ENCODE measurements at places on chromosomes 7 and 10.

GRCh38 chr10:75959912-75960311 is 528.5 kb downstream of the LRMDA start:
- no peak for DNase-seq

DNA sequence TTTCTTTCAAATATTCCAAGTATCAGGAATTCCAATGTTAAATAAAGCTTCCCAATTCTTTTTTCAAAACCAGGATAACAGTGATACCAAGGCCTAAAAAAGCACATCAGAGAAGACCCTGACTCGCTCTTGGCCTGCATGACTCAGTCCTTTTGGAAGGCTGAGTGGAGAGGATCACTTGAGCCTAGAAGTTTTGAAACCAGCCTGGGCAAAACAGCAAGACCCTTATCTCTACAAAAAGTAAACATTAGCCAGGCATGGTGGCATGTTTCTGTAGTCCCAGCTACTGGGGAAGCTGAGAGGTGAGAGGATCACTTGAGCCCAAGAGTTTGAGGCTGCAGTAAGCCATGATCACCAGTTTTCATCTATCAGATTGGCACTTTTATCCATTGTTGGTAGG is 18.7 kb downstream of the NFE2L3 start:
- no peak for DNase-seq

- DNase-seq, result no peak
These were observed 136.5 kb downstream of the SFMBT2 start for GRCh38 chr10:7274293-7274692.

GRCh38 chr10:100980311-100980710 is 7.0 kb downstream of the MRPL43 start:
- DNase-seq, result no peak

DNA sequence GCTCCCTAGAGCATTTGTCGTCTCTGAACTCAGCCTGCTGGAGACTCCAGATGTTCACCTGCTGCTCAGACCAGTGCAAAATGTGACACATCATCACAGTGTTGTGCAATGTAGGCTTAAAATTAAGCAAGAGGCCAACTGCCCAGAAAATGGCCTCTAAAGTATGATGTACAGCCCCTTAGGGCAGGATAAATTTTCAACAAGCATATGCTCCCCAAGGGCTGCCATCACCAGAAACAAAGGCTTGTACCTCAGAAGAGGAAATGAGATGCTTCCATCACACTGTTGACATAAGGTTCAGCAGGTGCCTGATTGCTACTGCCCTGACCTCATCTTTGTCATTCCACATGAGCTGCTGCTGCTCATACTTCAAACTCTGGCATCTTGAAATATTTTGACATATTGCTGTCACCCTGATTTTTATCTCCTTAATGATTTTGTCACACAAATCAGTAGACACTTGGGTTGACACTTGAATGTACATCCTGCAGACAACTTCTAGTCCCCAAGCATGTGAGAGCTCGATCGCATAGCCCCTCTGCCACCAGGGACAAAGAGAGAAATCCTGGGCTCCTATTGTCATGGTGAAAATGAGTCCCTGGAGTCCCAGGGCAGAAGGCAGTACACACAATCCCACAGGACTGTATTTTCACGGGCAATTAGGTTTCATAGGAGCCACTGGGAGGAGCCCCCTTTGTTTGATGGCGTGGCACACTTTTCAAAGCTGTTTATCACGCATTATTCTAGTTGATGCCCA is 219.7 kb upstream of the STK17A start:
- DNase-seq, result no peak

DNA sequence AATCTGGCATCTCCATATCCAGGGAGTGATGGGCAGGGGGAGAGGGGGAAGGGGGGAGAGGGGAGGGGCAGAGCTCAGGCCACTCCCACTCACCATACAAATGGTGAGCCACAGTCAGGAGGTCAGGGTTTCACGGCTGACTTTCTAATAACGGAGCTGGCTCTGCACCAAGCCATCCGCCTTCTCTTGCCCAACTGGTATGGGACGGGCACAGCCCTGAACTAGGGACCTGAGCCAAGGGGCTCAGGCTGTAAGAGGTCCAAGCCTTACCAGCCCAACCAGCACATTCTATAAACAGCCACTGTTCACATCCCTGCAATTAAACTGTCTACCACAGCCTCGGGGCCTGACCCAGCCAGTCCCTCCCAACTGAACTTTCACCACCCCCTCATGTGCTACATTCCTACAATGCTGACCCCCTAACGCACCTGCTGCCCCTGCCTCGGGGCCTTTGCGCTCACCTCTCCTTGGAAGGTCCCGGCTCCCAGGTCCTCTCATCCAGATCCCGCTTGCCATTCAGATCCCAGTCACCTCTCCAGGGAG is 32.5 kb downstream of the RGS10 start:
- DNase-seq, result no peak

DNA sequence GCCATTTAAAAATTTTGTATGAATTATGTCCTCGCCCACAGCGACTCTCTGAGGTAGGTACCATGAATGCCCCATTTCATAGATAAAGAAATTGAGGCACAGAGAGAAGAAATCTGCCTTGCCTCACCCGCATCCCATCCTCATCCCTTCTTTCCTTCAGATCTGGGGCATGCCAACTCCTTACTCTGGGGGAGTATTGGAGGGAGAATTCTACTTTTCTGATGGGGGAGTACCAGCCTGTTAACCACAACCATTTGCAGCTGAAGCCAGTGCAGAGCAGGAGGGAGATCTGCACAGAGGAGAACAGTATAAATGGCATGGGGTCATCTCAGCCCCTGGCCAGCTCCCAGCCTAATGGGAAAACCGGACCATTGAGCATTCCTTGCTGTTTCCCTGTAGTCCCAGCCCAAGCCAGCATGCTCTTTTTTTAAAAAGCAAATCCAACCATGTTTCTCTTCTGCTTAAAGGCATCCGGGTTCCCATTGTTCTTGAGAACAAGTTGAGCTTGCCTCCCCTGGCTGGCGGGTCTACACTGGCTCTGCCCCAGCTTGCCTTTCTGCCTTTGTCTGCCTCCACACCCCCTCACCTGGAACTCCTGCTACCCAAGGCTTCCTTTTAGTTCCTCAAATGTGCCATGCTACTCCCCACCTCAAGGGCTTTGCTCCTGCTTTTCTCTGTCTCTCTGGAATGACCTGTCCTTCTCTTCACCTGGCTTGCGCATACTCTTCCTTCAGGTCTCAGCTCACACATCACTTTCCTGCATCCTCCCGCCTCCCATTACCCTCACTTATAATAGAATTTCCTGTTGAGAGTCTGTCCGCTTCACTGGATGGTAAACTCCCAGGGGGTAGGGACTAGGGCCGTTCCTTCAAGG is 8.8 kb upstream of the ZNF503 start:
- DNase-seq, result no peak

DNA sequence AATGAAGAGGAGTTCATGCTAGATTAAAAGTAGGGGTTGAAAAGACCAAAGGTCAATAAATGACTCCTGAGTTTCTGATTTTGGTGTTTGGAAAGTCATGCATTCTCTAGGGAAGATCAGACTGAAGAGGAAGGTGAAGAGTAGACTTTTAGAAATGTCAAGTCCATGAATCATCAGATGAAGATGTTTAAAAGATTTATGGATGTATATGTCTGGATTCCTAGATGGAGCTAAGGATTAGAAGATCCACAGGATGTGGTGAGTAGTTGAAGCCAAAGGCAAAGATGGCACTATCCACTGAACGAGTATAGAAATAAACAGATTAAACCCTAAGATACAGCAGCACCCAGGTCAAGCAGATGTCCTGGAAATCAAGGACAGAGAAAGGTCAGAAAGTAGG is 298.5 kb downstream of the GPAM start:
- DNase-seq, result no peak

DNA sequence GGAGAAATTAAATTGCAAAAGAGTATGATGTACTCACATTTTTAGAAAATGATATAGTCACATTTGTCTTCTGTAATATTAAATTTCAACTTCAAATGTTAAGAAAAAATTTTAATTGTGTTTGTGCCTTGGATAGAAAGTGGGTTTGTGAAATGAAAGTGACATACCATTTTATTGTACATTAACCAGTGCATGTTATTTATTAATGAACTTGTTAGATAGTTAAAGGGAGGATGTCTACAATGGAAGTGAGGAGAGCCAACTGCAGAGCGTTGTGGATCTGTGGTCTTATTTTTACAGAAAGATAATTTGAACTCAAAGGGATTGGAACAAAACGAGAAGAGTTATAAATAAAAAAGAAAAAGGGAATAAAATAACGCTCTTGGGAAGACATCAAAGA is 291.7 kb downstream of the ARL4A start:
- DNase-seq, result no peak

DNA sequence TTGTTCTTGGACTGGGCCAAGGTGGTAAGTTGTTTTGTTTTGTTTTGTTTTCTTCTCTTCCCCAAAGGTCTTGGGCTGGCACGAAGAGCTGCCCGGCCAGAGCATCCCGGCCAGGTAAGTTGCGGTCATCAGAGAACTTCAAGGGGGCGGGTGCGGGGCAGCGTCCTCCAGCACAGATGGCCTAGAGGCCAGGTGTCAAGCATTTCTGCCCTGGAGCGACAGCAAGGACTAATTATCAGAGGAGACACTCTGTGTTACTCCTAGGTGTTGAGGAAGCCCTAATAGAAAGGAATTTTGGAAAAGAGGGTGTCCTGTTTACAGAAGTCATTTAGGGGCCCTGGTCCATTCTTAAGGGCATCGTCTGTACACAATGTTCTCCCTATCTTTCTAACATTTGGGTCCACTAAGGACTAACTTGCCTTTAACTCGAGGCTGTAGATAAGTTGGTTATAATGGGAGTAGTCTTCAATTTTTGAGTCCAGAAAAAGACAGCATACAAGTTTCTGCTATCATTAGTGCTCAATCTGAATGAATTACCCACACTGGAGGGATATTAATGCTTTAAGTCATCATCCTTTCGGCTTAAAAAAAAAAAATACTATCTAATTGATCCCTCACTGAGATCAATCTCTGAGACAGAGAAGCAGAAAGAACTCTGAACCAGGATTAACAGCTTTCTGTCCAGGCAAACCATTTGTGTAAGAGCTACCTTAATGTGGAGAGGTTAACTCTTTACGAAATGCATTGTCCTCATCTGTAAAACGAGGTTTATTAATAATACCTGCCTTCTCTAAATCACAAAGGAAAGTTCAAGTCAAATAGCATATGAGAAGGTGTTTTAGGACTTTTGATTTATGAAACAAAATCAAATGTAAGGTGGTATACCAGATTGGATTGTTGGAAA is 1.5 kb downstream of the ITGB8 start:
- DNase-seq, result no peak

- DNase-seq, result no peak
These were observed 77.5 kb upstream of the INSIG1 start for GRCh38 chr7:155219947-155220769.

- DNase-seq, result no peak
These were observed 51.0 kb upstream of the OSBPL3 start for GRCh38 chr7:25031007-25031406.

GRCh38 chr10:69409968-69410367 is 6.8 kb downstream of the TACR2 start:
- DNase-seq, result no peak

DNA sequence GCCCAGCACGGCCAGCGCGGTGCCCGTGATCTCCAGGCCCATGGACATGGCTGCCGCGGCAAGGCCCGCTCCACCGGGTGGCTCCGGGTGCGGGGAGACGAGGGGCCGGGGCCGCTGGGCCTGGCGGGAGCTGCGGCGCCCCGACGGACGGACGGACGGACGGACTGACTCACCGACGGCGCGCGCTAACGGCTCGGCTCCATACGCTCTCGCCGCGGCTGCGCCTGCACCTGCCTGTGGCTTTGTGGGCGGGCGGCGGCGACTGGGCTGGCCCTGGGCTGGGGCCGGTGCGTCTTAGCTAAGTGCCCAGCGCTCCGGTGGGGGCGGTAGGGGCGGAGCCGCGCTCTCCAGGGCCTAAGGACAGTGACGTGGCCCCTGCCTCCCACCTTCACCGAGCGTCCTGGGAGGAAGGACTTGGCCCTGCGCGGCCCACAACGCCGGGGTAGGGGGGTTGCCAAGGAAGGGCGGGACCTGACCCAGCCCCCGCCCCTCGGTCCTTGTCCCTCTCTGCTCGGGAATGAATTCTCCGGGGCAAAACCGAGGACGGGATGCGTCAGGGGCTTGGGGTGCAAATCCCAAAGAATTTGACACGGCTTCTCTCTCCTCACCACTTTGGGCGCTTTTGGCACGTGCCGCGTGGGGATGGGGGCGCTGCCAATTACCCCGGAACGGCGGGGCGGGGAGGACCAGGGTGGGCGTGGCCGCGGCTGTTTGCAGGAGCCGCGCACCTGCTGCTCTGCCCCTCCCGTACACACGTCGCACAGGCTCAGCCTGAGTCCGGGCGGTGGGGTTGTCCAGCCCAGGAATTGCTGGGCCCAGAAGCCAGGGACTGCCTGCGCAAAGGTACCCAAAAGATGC is at the start of gene CLDN3:
Gene CLDN3, minus strand, starts transcription at position 269 of the 858 bp plus-strand sequence. Its CDS starts 221 bp downstream, at position 48.
- DNase-seq, result no peak

GRCh38 chr10:35637462-35637861 is 4.6 kb downstream of the FZD8 start:
- DNase-seq, result no peak

GRCh38 chr7:47225387-47226131 is 356.4 kb downstream of the TNS3 start:
- DNase-seq, result no peak

GRCh38 chr10:22475651-22476600 is 130.6 kb downstream of the SPAG6 start:
- peak; percentile 10 for DNase-seq

GRCh38 chr10:97490592-97490991 is 7.6 kb downstream of the MMS19 start:
- DNase-seq, result no peak

- DNase-seq, result no peak
These were observed 26.5 kb upstream of the CNTNAP2 start for GRCh38 chr7:146090023-146090645.

DNA sequence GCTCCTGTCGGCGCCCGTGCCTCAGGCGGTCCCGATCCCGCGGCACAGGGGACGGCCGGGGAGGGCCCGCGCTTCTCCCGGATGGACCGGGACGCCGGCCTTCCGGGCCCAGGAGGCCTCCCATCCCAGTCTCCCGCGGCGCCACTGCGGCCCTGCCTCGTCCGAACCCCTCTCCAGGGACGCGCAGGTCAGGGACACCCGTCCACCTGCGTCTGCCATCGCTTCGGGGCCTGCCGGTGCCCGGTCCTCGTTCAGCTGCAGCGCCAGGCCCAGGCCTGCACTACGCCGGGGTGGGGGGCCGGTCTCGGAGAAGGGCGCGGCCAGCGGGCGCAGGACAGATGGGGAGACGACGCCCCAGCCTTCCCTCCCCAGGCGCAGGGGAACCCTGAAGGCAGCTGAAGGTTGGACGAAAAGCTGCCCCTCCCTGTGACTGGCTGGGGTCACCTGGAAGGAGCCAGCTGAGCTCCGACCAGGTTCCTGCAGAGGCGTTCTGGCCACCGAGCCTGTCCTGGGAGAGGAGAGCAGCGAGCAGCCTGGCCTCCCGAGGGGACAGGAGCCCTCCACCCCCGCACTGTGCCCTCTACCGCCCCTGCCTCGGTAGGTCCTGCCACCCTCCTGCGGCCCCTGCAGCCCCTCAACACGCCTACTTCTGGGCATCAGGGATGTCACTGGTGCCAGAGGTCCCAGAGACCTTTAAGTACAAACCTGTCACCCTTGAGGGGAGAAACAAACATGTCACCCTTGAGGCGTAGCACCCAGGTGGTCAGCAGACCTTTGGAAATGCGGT is 84.3 kb downstream of the LANCL2 start:
- DNase-seq, result no peak
